ENCODE measurements at places on chromosomes 16 and 17. TPM values are rescaled to one million over a fixed set of nuclear protein-coding genes. Genes with fewer than 3 reads are reported as not detected.

- H3K4me3 ChIP-seq, result no peak overlapping the region
- peaks cover 25% of the 10 kb centered on the region for H3K36me3 ChIP-seq
- DNase-seq, result no peak
- no peaks in the 10 kb centered on the region for H3K27me3 ChIP-seq
Measured at GRCh38 chr16:27704252-27704651, 154.3 kb downstream of the KATNIP start.

- no peaks in the 10 kb centered on the region for H3K27me3 ChIP-seq
- H3K36me3 ChIP-seq, result no peaks in the 10 kb centered on the region
- peaks cover 7% of the 10 kb centered on the region for H3K4me1 ChIP-seq
- DNase-seq, result no peak
Measured at GRCh38 chr16:75466760-75467159, 2.3 kb upstream of the TMEM170A start.

- no peak overlapping the region for H3K4me3 ChIP-seq
- H3K36me3 ChIP-seq, result peaks cover 79% of the 10 kb centered on the region
- peaks cover 34% of the 10 kb centered on the region for H3K4me1 ChIP-seq
- no peaks in the 10 kb centered on the region for H3K27me3 ChIP-seq
- H3K27ac ChIP-seq, result peak overlapping the region; percentile 71
- DNase-seq, result no peak
Measured at GRCh38 chr16:57038166-57038565, 48.8 kb downstream of the NLRC5 start.

- no peak overlapping the region for H3K4me3 ChIP-seq
- peaks cover 57% of the 10 kb centered on the region for H3K36me3 ChIP-seq
Measured at GRCh38 chr17:79944821-79945391, 90.8 kb downstream of the TBC1D16 start.

DNA sequence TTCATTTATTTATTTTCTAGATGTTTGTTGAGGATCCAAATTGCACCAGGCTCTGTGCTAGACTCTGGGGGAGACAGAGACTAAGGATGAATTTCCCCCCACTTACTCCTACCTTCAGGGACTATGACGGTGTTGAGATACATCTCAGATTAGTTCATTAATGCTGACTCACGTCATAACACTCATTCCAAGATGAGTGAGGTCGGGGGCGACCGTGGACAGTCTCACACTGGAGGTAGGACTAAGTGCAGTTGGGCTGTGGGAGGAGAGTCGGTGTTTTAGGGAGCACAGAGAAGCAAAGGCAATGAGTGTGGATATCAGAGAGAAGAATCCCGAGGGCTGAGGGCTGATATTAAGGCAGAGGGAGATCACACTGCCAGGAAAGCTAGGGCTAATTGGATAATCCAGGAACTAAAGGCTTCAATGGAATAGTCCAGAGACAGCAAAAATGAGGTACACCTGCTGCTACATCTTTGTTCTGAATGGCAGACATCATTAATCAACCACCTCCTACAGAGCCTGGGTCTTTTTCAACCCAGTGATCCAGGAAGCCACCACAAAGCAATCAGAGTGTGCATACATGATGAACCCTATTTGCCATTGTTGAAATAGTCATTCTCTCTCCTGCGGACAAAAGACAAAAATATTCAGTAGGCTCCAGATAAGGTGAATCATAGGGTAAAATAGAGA lies 38.6 kb upstream of the CACNG4 start:
- H3K4me3 ChIP-seq, result no peak overlapping the region
- no peaks in the 10 kb centered on the region for H3K4me1 ChIP-seq
- H3K27me3 ChIP-seq, result no peaks in the 10 kb centered on the region

GRCh38 chr16:89581045-89581695 lies 5.6 kb downstream of the CPNE7 start:
- no peak overlapping the region for H3K27ac ChIP-seq
- H3K36me3 ChIP-seq, result no peaks in the 10 kb centered on the region
- peaks cover 3% of the 10 kb centered on the region for H3K27me3 ChIP-seq
- DNase-seq, result no peak
- no peak overlapping the region for H3K4me3 ChIP-seq
- H3K4me1 ChIP-seq, result peaks cover 14% of the 10 kb centered on the region

- H3K27ac ChIP-seq, result no peak overlapping the region
- DNase-seq, result no peak
- H3K4me1 ChIP-seq, result no peaks in the 10 kb centered on the region
- no peak overlapping the region for H3K4me3 ChIP-seq
- H3K36me3 ChIP-seq, result peaks cover 35% of the 10 kb centered on the region
Measured at GRCh38 chr17:42212382-42212781, 18.1 kb upstream of the GHDC start.

DNA sequence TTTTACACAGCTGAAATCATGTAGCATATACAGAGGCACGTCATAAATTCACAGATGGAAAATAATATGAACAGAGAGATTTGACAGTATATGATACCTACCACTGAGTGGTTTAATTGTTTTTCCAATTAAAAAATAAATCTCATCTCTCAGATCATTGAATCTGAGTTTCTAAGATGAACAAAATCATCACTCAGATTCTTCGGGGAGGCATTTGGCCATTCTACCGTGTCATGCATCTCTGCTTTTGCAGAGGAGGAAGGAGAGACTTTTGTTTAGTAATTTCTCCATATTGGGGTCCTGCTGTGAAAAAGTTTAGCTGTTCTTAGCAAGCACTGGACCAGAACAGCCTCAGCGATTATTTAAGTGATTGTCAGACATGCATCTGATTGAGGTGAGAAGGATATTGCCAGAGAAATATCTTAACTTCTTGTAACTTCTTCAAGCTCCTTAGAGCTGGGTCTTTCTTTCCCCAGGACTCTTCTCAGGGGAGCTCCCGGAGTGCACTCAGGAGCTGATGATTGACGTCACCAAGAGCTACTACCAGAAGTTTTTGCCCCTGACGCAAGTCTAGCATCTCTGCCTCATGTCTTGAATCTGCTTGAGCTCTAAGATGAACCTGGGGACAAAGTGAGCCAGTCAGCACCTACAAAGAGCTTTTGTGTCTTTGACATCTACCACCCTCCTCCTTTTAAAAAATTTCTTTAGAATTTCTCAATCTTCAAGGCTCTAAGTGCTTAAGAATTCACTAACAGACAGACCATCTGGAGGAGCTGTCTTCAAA lies 11.9 kb upstream of the PLK1 start:
- H3K27me3 ChIP-seq, result no peaks in the 10 kb centered on the region
- no peak overlapping the region for H3K27ac ChIP-seq
- DNase-seq, result no peak

GRCh38 chr16:57069635-57070370 lies 22.6 kb upstream of the CPNE2 start:
- peaks cover 40% of the 10 kb centered on the region for H3K36me3 ChIP-seq
- no peak overlapping the region for H3K27ac ChIP-seq
- no peaks in the 10 kb centered on the region for H3K4me1 ChIP-seq

GRCh38 chr17:46001390-46002310 lies 2.6 kb downstream of the STH start:
- DNase-seq, result no peak
- no peaks in the 10 kb centered on the region for H3K36me3 ChIP-seq
- no peaks in the 10 kb centered on the region for H3K4me1 ChIP-seq
- H3K4me3 ChIP-seq, result no peak overlapping the region

- H3K27ac ChIP-seq, result no peak overlapping the region
- H3K36me3 ChIP-seq, result no peaks in the 10 kb centered on the region
- no peak for DNase-seq
- H3K4me3 ChIP-seq, result no peak overlapping the region
Measured at GRCh38 chr16:4212934-4213296, 29.0 kb downstream of the SRL start.

DNA sequence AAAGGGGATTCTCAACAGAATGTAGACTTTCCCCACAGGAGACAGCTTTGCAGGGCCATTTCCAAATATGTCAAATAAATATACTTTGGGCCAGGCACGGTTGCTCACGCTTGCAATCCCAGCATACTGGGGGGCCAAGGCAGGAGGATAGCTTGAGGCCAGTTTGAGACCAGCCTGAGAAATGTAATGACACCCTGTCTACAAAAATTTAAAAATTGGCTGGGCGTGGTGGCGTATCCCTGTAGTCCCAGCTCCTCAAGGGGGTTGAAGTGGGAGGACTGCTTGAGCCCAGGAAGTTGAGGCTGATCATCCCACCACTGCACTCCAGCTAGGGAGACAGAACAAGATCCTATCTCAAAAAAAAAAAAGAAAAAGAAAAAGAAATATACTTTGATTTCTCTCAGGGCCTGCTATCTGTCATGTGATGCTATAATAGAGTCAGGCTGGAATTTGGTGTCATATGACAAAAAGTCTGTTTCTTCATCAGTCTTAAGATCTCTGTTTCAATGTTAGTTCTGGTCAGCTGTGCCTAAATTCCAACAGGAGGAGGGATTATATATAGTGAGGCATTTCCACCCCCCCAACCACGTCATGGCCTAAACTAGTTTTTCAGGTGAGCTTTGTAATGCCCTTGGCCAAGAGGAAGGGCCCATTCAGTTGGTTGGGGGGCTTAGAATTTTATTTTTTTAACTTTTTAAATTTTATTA lies 4.3 kb upstream of the ZDHHC7 start:
- H3K27ac ChIP-seq, result peak overlapping the region; percentile 40
- H3K4me1 ChIP-seq, result peaks cover 18% of the 10 kb centered on the region
- H3K4me3 ChIP-seq, result no peak overlapping the region
- DNase-seq, result no peak
- no peaks in the 10 kb centered on the region for H3K27me3 ChIP-seq

GRCh38 chr17:46043606-46044005 lies 44.6 kb downstream of the STH start:
- no peak overlapping the region for H3K4me3 ChIP-seq
- no peaks in the 10 kb centered on the region for H3K27me3 ChIP-seq
- H3K27ac ChIP-seq, result peak overlapping the region; percentile 73
- peaks cover 44% of the 10 kb centered on the region for H3K36me3 ChIP-seq
- no peak for DNase-seq
- peaks cover 25% of the 10 kb centered on the region for H3K4me1 ChIP-seq

GRCh38 chr16:51538707-51539498 lies 387.8 kb upstream of the SALL1 start:
- no peak overlapping the region for H3K4me3 ChIP-seq
- H3K27ac ChIP-seq, result no peak overlapping the region
- no peaks in the 10 kb centered on the region for H3K36me3 ChIP-seq
- no peaks in the 10 kb centered on the region for H3K4me1 ChIP-seq
- H3K27me3 ChIP-seq, result no peaks in the 10 kb centered on the region
- no peak for DNase-seq

GRCh38 chr17:5825717-5826330 lies 241.5 kb upstream of the NLRP1 start:
- H3K4me1 ChIP-seq, result no peaks in the 10 kb centered on the region
- H3K4me3 ChIP-seq, result no peak overlapping the region
- H3K36me3 ChIP-seq, result no peaks in the 10 kb centered on the region
- H3K27ac ChIP-seq, result no peak overlapping the region

DNA sequence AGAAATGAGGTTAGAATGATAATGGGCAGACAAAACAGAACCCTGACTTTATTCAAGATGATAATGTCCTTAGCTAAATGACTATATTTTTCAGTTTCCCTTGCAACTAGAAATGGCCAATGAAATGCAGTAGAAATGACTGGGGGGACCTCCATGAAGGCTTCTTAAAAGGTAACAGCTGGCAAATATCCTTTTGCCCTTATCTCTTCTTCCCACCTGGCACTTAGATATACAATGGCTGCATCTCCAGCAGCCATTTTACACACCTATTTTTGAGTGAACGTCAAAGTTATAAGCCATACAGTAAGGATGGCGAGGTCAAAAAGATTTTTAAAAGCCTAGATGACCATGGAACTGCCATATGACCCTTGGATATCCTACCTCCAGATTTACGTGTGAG lies 39.9 kb downstream of the USP32 start:
- no peak overlapping the region for H3K27ac ChIP-seq
- peaks cover 19% of the 10 kb centered on the region for H3K4me1 ChIP-seq
- no peaks in the 10 kb centered on the region for H3K27me3 ChIP-seq
- no peak overlapping the region for H3K4me3 ChIP-seq
- no peaks in the 10 kb centered on the region for H3K36me3 ChIP-seq

DNA sequence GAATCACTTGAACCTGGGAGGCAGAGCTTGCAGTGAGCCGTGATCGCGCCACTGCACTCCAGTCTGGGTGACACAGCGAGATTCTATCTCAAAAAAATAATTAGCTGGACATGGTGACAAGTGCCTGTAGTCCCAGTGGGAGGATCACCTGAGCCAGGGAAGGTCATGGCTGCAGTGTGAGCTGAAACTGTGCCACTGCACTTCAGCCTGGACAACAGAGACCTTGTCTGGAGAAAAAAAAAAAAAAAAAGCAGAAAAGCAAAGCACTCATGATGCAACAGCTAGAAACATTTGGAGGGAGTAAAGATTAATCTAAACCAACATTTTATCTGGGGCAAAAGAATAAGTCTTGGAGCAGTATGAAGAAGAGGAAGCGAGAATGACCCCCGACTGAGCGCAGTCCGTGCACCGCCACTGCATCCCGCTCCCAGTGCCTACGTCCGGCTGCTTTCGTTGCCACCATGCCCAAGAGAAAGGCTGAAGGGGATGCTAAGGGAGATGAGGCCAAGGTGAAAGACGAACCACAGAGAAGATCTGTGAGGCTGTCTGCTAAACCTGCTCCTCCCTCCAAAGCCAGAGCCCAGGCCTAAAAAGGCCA lies 8.2 kb downstream of the PRPSAP1 start:
- H3K27ac ChIP-seq, result no peak overlapping the region
- H3K4me3 ChIP-seq, result no peak overlapping the region
- H3K4me1 ChIP-seq, result no peaks in the 10 kb centered on the region

Gene TNP2
- not detected for total RNA-seq

Gene FBXO47
- total RNA-seq, result not detected

Gene GAS7
- 19.9 TPM for total RNA-seq

Gene MYH13
- total RNA-seq, result not detected

Gene TNFRSF17
- total RNA-seq, result not detected

Gene SPNS3
- 0.91 TPM for total RNA-seq

Gene SLFN14
- total RNA-seq, result 0.24 TPM

Gene MILR1
- 11.5 TPM for total RNA-seq

Gene LITAFD
- total RNA-seq, result not detected

Gene PLCG2
- 13.8 TPM for total RNA-seq

Gene VASN
- 29.3 TPM for total RNA-seq

Gene CDH16
- total RNA-seq, result not detected

Gene CSH1
- total RNA-seq, result not detected

Gene NHERF2
- total RNA-seq, result 456 TPM

Gene NLGN2
- total RNA-seq, result 5.1 TPM

Gene FOXJ1
- total RNA-seq, result 86.6 TPM

Measured in upper lobe of left lung (tissue), 6 donors.